ENCODE measurements at places on chromosomes 3 and 15. TPM values are rescaled to one million over a fixed set of nuclear protein-coding genes. Genes with fewer than 3 reads are reported as not detected.

Gene SOX2
- total RNA-seq: not detected

Gene ADAMTS7
- 83.0 TPM for total RNA-seq

Gene NR2F2
- total RNA-seq: 68.8 TPM

Gene SEMA3F
- 95.6 TPM for total RNA-seq

Gene GASK1A
- not detected for total RNA-seq

Gene TMIE
- not detected for total RNA-seq

DNA sequence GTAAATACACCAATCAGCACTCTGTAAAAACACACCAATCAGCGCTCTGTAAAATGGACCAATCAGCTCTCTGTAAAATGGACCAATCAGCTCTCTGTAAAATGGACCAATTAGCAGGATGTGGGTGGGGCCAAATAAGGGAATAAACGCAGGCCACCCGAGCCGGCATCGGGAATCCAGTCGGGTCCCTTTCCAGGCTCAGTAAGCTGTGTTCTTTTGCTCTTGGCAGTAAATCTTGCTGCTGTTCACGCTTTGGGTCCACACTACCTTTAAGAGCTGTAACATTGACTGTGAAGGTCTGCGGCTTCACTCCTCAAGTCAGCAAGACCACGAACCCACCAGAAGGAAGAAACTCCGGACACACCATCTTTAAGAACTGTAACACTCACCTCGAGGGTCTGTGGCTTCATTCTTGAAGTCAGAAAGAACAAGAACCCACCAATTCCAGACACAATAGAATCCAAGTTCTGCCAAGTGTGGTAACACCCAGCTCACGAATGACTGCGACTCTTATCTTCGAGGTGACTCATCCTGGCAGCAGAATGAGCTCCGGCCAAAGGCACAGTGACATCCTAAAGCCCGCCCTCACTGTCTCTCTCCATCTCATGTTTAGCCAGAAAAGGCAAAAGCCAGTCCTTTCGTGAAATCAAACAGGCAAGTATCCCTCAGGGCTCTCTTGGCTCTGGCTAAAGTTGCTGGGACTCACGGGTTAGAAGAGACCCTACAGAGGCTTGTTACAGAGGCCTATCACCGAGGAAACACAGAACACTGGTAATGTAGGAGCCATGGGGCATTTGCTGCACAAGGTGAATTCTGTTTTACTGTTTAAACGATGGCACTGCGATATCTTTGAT is 155.2 kb downstream of the FAM43A start:
- DNase-seq: no peak

GRCh38 chr15:26081758-26082220 is 218.7 kb upstream of the ATP10A start:
- no peak for DNase-seq

- no peak for DNase-seq
Measured at GRCh38 chr3:7734456-7734855, 767.2 kb upstream of the LMCD1 start.

DNA sequence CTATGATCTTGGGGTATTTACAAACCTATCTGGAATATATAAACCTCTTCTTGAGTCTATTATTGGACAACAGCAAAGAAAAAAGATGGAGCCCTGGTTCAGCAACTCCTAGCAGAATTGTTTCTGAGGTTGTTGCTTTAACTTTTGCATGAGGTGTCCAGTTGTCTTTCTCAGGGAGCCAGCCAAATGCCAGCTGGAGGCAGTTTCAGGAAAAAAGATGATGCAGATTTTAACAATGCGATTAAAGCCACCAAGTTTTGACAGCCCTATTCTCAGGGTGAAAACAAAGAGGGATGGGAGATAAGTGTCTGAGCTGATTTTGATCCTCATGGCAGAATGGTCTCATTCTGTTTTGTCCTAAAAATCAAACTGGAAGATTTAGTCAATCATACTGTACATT is 181.6 kb upstream of the RASGRP1 start:
- DNase-seq: no peak

Measured in glomerular endothelial cell (primary cell).